ENCODE measurements at places on chromosomes 3 and 15.

DNA sequence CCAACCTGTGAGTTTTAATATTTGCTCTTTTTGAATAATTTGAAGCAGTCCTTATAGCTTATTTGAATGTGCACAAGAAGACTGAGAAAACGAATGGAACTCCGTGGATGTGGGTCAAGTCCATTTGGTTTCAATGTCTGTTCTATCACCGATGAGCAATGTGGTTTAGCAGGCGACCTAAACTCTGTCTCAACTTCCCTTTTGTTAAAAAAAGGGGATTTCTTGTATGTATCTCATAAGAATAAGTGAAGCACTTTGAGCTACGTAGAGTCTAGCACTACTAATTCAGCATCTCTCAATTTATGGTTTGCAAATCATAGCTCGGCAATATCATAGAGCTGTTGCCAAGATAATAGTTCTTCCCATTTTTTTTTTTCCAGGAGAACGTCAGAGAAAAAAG, 4.6 kb upstream of the SKIL start:
- DNase-seq = no peak

GRCh38 chr3:14725564-14726440, 50.9 kb downstream of the C3orf20 start:
- DNase-seq = no peak

- DNase-seq = no peak
These were observed 383.9 kb upstream of the DPH6 start for GRCh38 chr15:35929740-35930444.

GRCh38 chr3:150906461-150906860, 1.2 kb upstream of the MINDY4B start:
- no peak for DNase-seq

DNA sequence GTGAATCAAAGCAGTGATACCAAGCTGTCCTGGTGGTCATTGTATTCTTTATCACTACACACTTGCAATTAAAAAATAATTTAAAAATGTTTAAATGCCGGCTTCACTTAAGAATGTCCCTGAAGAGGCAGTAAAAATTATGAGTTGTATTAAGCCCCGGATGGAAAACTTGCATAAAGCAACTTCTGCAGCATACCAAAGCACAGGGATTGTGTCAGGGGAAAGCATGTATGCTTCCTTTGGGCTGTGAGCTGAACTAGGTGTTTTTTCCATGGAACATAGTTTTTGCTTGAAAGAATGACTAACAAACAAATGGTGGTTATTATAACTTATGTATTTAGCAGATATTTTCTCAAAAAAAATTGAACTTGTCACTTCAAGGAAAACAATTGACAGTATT, 143.1 kb downstream of the ARNT2 start:
- no peak for DNase-seq

- DNase-seq = no peak
These were observed 98.4 kb downstream of the NAALADL2 start for GRCh38 chr3:174957551-174958001.

GRCh38 chr3:187914231-187914630, 169.0 kb upstream of the BCL6 start:
- DNase-seq = no peak

- no peak for DNase-seq
These were observed 29.0 kb downstream of the UNC13C start for GRCh38 chr15:54007256-54007655.

GRCh38 chr15:78179286-78179840, 30.2 kb downstream of the IDH3A start:
- no peak for DNase-seq

DNA sequence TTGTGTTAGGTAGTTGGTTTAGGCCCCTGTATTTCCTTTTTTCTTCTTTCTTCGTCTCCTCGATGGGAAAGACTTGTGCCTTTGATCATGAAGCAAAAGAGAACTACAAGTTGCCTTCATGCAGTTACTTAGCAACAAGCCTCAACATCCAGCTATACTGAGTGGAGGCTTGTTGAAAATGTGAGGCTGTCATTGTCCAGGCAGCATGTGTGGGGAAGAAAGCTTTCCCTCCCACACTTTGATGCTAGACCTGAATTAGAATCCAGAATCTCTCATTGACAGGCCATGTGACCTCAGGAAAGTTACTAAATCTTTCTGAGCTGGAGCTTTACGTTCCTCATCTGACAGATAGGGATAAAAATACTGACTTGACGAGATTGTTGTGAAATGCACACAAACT, 23.7 kb downstream of the IFT122 start:
- DNase-seq = no peak

DNA sequence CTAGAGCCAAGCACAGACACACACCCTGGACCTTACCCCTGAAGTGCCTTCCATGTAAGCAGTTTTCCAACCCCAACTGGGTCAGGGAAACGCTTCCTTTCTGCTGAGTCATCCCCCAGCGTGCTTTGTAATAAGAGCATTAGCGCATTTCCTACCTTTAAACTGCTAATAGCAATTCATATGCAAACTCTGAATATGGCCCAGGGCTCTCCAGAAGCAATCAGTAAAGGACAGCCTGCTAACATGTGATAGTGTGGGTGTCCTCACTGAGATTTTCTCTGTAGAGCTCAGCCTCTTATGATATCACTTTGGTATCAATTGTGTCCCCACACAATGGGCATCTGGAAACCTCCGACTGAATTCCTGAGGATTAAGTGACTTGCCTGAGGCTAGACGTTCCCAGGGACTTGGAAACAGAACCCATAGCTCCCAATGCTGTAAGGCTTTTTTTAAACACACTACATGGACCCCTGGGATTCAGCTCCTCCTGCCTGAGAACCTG, 5.6 kb downstream of the GABRB3 start:
- DNase-seq = no peak

GRCh38 chr3:9745521-9745920, 4.2 kb upstream of the OGG1 start:
- DNase-seq = no peak

GRCh38 chr3:173622166-173622565, 224.6 kb downstream of the NLGN1 start:
- DNase-seq = no peak

GRCh38 chr15:27028858-27029477, 58.0 kb downstream of the GABRG3 start:
- no peak for DNase-seq

GRCh38 chr3:22241110-22241509, 490.1 kb upstream of the ZNF385D start:
- DNase-seq = no peak

DNA sequence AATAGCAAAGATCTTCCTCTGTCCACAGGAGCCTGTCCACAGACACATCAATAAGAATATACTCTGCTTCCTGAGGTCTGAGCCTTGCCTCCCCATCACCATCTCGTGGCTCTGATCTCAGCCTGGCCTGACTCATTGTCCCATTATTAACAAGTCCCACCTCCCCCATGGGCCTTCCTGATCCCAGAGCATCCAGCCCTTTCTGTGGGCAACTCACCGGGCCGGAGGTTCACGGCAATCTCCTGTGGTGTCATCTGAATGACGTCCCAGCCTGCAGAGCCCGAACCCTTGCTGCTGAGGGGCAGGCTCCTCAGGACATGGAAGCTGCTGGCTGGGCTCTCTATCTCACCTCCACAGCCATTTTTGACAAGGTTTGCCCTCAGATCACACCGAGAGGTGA, 28.1 kb downstream of the ITGB5 start:
- DNase-seq = no peak

- no peak for DNase-seq
These were observed 575.5 kb upstream of the KCNMB2 start for GRCh38 chr3:177960722-177961121.

- no peak for DNase-seq
These were observed 491 bp upstream of the SENP7 start for GRCh38 chr3:101513419-101513986.

- no peak for DNase-seq
These were observed 53.1 kb downstream of the CFAP20DC start for GRCh38 chr3:58996730-58997129.

DNA sequence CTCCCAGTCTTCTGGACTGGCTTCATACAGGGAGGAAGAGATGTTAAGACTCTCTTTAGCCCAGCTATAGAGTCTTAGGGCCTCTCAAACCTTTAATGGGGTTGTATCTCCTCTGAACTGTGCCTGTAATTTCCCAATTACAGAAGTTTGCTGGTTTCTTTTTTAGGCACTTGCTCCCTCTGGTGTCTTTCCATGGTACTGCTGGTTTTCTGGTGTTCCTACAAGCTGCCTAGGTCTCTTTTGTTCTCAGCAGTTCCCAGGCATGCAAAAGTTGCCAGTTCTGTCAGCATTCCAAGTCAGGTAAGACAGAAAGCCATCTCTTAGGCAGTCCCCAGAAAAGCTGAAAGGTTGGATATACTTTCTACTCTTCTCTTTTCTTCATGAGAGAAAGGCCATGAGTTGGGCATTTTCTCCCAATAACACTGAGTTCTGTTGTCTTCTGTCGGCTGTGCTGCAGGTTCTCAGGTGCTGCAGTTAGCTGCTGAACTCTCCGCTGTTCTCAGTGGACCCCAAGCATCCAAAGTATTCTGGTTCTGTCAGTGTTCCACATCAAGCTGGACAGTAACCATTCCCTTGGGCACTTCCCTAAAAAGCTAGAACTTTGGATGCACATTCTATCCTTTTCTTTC, 54.4 kb upstream of the EHHADH start:
- no peak for DNase-seq

GRCh38 chr15:80747317-80748053, 31.7 kb upstream of the CEMIP start:
- DNase-seq = no peak

GRCh38 chr3:81339040-81339845, 422.2 kb downstream of the GBE1 start:
- DNase-seq = no peak

GRCh38 chr3:52053307-52054304, 2.8 kb downstream of the DUSP7 start:
- peak; percentile 15 for DNase-seq

All from activated T-helper 1 cell treated with Interleukin-2 at 50 U/mL for 16 hours (primary cell).